ENCODE measurements at places on chromosomes 16 and 17.

- DNase-seq = no peak
These were observed 19.3 kb upstream of the RBFOX3 start for GRCh38 chr17:79630126-79630525.

GRCh38 chr16:81384006-81384405, 60.6 kb upstream of the CMIP start:
- DNase-seq = no peak

GRCh38 chr16:65659758-65660157, 537.9 kb upstream of the CDH11 start:
- DNase-seq = no peak

DNA sequence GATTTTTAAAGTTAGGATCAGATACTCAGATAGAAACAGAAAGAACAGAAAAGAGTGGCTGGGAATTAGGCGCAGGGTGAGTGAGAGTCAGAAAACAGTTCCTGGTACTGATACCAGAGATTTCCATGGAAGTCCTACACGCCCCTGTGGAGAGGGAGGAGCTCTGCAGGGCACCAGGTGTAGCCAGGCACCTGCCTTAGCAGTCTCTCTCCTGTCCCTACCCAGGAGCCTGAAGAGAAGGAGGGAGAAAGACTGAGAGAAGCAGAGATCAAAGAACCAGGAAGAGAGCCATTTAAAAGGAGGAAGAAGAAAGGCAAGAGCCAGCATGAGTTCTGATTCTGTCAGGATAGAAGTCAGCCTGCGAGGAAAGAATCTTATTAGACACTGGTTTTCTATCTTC, 65.0 kb downstream of the CBLN1 start:
- DNase-seq = no peak

DNA sequence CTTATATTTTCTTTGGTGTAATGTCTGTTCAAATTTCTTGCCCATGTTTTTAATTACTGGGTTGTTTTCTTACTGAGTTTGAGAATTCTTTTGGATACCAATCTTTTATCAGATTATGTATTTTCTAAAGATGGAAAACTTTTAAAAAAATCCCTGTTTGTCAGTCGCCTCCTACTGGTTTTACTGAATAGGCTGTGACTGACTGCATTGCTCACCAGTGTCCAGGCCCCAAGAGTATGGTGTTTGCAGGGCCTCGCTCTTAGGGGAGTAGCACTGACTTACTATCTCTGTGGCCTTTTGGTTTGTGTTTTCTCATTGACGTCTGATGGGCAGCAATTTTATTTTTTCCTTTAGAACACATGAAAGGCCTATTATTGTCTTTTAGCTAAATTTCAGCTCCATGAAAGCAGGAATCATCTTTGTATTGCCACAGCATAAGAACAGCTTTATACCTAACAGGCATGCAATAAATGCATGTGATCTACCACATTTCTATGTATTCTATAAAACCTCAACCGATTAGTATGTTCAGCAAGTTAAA, 188.4 kb downstream of the AATF start:
- DNase-seq = no peak

GRCh38 chr16:49362230-49362629, 11.4 kb upstream of the C16orf78 start:
- no peak for DNase-seq

GRCh38 chr16:11076259-11077018, 132.1 kb downstream of the CLEC16A start:
- no peak for DNase-seq

DNA sequence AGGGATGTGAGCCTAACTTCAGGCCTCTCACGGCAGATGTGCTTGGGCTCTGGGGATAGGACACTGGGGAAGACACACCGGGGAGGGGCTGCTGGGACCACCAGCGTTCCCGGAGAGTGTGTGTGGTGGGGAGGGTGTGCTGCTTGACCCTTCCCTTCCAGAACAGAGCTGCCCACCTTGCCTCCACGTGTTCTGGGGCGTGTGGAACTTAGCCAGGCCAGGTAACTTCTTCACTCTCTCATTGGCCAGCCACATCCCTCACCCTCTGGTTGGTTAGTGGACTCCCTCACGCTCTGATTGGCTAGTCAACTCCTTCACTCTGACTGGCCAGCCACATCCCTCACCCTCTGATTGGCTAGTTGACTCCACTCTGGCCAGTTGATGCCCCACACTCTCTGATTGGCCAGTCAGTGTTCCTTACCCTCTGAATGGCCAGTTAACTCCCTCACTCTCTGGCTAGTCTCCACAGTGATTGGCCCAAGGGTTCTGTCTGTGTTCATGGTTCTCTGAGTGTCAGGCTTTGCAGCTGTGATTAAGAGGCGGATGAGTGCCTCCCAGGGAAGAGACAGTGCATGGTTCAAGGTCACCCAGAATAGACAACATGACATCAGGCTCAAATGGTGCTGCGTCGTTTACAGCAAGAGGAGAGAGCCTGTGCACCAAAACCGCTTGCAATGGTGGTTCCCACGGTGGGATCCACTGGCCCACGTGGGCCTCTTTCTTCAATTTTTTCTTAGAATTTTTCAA, 10.0 kb downstream of the TMEM235 start:
- no peak for DNase-seq

DNA sequence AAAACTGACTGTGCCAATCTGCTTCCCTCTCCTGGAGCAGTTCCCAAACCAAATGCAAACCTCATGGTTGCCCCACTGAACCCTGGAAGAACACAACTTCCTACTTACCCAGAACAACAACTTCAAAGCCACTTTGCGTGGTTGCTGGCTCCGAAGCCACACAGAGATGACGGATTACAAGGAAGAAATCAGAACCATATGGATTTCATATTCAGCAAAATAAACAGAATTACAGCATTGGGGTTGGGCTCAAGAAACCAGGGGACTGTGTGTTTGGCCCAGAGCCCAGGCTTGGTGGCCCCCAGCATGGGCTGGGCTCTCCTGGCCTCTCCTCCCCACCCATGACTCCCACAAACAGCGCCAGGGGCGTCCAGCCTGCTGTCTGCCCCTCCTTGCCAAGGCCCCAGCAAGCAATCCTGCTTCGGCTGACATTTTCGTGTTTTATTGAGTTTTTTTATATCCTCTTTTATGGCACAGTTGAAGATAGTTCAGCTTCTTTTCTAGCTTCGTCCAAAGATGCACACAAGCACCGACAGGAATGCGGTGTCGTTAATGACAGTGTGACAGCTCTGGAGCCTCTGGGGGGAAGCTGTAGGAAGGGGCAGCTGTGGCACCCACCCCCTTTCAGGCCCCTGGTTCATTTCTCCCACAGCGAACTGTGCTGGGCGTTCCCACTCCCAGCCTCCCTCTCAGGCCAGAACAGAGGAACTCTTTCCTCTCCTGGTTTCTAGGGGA, 137.1 kb downstream of the GAS7 start:
- DNase-seq = no peak

DNA sequence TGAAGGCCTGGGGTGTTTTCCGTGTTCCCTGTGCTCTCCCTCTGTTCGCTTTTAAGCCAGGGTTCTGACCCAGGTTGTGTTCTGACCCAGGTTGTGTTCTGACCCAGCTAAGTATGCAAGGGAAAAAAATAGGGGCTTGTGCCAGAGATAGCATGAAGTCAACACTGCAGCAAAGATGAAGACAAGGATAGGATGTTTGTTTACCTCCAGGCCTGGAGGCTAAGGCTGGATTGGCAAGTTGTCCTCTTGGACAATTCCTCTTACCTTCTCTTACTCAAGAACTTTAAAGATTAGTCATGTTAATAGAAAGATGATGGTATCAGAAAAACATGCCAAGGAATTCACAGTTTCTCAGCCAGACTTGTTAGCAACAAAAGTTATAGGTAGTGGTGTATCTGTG, 19.4 kb downstream of the LYRM9 start:
- DNase-seq = no peak

- DNase-seq = no peak
These were observed 29.8 kb upstream of the HOXB9 start for GRCh38 chr17:48655913-48656312.

Measured in NCI-H1092 (cell line).